Stimulated activated CD8-positive, alpha-beta memory T cell treated with anti-CD3 and anti-CD28 coated beads, Interleukin-7, amount 100 ng/mL, for 4 hours (primary cell): ENCODE measurements at places on chromosomes 4 and X.

DNA sequence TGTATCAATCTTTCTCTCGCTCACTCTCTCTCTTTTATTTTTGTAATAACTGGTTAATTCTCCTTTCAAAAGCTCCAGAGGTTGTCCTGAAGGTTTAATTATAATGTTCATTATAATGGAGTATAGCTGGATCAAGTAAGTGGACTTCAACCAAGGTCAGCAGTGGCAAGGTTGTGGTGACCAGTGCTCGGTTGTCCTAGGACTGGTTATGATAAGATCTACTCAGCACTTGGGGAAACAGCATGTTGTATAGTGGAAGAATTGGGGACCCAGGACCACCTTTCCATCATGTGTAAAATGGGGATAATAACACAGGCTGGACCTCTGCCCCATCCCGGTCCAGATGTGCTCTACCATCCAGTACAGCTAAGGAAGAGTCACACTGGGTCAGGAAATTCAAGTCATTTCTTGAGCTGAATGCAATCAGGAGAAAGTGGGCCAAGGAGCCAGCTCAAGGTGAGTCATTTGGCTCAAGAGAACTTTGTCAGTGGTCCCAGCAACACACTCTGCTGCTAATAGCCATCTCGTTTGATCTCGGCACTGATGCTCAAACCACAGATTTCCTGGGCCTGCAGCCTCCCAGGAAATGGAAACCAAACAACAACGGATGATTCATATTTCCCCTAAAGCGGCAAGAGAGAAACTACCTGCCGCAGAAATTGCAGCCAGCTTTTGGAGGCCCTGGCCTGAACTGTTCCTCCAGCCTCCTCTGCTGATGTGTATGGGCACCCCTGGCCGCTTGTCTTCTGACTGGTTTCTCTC, 123.6 kb upstream of the RBPJ start:
- DNase-seq, result peak; percentile 60

DNA sequence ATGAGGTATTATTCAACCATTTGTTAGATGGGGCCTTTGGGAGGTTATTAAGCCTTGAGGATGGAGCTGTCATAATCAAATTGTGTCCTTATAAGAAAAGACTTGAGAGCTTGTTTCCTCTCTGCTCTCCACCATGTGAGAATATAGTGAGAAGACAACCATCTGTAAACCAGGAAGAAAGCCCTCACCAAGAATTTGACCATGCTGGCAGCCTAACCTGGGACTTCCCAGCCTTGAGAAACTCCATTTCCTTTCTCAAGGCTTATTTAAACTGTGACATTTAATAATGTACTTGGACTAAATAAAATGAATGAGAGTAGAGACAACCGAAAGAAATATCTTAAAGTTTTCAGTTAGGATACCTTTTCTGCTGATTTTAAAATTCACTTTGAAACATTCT, 83.7 kb upstream of the GC start:
- DNase-seq, result no peak

DNA sequence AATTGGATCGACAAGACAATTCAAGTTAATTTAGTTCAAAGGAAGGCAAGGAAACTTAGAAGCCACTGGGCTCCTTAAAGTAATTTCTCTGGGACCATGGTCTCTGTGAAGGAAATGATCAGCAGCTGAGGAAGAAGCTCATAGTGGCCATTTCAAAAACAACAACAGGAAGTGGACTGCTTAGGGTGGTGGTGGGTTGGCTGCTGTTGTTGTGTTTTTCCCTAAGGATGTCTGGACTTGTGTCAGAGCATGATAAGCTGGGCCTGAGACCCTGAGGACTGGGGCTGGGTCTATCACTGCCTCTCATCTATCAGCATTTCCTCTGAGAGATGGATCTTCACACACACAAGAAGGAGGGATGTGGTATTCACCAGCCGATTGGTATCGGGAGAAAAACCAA, 18.3 kb downstream of the KDR start:
- no peak for DNase-seq

- no peak for DNase-seq
These were observed 131.6 kb downstream of the BCOR start for GRCh38 chrX:39966176-39966575.

- no peak for DNase-seq
These were observed 1.7 kb upstream of the PDHA2 start for GRCh38 chr4:95838192-95838591.

- peak; percentile 9 for DNase-seq
These were observed at the start of gene COL25A1 for GRCh38 chr4:109302361-109303139. COL25A1 (minus strand) TSS chr4:109302658.

- no peak for DNase-seq
These were observed 16.3 kb downstream of the SYNPO2 start for GRCh38 chr4:118904935-118905334.

GRCh38 chr4:143026459-143027170, 158.1 kb upstream of the USP38 start:
- no peak for DNase-seq

- DNase-seq, result no peak
These were observed 16.7 kb downstream of the EVC2 start for GRCh38 chr4:5691491-5692132.

GRCh38 chrX:54248309-54248708, 65.3 kb upstream of the FAM120C start:
- no peak for DNase-seq

DNA sequence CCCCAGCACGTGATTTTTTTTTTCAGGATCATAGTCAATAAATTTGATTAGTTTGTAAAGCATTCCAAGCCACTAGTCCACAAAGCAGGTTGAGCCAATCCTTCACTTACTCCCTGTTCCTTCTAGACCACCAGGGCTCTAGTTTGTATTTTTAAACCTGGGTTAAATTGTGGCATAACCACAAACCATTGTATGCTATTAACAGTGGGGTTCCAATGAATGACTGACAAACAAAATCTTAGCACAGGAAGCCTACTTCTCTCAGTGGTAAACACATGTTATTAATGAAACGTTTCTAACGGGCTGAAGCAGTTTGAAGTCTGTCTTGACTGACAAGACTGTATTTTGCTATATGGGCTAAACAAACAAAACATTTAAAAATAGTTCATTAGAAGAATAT, 48.6 kb upstream of the GYPA start:
- no peak for DNase-seq

DNA sequence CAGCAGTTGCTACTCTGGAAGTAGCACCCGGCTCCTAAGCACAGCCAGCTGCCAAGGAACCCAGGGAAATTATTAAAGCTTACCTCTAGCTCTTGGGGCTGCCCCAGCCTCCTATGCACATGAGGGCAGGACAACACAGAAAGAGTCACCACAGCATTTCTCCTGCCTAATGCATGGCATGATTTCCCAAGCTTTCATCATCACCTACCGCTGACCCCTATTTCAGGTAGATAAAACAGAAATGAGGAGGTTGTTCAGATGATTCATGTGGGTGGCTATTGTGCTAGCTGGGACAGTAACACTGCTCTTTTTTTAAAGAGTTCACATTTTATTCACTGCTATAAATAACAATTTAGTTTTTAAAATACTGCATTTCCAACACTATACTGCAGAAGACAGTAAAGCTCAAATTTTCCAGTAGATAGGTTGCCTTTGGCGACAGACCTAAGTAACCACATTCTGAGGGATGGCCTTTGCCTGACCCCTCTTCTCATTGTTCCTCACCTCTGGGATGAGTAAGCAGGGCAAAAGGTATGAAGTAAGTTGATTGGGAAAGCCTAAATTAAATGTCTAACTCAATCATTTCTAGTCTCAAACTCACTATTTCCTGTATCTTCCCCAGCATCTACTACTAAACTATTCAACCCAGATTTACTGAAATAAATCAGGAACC, 16.7 kb downstream of the CASK start:
- DNase-seq, result no peak

DNA sequence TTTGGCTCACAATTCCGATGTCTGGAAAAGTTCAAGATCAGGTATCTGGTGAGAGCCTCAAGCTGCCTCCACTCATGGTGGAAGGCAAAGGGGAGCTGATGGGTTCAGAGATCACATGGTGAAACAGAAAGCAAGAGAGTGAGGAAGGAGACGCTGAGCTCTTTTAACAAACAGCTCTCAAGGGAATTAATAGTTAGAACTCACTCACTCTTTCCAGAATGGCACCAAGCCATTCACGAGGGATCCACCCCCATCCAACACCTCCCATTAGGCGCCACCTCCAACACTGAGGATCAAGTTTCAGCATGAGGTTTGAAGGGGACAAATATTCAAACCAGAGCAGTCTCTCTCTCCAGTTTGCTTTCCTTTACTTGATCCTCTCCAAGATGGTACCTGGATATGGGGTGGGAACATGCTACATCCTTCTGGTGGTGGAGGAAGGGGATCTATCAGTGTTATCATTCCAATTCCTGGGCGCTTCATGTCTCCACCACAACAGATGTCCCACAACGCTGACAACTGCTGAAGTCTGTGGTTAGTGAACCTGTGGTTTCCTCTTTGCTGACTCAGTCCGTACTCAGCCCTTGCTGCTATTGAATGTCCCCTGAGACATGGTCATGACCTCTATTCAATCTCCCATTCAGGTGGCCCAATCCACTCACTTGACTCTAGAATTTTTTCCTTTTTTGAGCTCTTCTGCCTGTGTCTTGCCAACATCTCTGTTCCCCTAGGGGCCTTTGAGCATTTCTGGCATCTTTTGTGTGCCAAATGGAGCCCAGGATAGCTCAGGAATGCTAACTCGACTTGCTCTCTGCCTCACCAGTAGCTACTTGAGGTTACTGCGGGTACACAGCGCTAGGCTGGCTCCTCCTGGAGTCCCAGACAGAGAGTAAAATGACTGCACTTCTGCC, 395.2 kb downstream of the MID1IP1 start:
- DNase-seq, result peak; percentile 31

GRCh38 chrX:75038925-75039324, 113.7 kb upstream of the NEXMIF start:
- no peak for DNase-seq

DNA sequence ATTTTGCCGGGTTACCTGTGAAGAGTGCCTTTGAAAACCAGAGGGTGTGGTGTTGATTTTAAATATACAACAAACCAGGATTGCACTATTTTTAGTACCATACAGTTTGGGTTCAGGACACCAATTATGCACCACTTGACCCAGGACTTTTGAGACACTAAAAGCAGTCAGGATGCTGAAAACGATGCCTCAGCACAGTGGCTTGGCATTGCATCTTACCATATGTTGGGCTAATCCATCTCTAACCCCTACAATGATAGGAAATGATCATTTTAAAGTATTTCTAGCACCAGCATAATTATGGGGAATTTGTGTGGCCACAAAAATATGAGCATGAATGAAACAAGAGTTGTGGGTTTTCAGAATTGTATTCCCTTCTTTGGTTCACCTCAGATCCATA, 4.1 kb downstream of the IBSP start:
- no peak for DNase-seq

DNA sequence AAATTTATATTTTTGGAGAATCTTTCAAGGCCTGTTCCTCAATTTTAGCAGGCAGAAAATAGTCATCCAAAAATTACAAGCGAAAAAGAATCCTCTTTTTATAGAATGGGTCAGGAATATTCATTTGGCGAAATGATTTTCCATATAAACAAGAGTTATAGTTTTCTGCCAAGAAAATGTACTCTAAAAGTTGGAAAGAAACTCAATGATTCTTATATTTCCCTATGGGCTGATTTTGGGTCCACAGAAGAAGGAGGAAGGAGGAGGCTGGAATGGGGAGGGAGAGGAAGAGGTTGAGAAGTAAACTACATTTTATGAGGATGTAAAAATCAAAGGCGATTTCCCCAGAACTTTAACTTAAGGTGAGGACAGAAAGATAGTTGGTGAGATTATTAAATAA, 159.3 kb downstream of the DCAF12L1 start:
- no peak for DNase-seq

DNA sequence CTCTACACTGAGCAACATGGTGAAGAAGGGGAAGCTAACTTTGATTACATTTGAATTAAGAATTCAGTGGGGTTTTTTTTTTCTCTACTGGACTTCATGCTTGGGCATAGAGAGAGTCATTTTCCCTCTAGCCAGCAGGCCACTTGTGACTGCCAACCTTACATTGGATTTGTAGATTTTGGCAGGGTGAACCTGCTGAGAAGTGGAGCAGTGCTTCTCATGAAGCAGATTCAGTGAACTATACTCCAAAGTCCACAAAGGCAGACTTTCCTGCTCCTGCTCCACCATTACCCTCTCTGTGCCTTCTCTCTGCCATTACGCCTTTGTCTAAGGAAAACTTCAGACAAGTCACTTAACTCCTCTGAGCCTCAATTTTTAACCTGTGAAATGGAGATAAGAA, 69.9 kb downstream of the PAK3 start:
- no peak for DNase-seq

GRCh38 chr4:120111745-120112144, 45.1 kb upstream of the MAD2L1 start:
- DNase-seq, result no peak

DNA sequence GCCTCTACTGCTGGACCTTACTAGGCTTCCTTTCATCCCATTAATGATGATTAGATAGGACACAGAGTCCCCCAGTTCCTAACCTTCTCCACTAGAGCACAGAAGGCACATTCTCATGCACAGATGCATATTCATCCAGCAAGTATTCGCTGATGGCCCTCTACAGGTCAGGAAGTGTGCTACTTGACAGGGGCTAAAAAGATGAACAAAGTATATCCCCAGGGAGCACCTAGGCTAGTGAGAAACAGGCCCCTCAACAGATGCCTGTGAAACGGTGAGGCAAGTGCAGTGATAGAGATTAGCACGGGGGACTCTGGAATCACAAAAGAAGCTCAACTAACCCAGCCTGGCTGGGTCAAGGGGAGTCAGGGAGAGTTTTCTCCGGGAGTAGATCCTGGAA, 95.8 kb downstream of the MGST2 start:
- DNase-seq, result no peak

GRCh38 chr4:26267087-26267486, 53.7 kb upstream of the RBPJ start:
- no peak for DNase-seq
